ENCODE measurements at places on chromosomes 2 and 18.

DNA sequence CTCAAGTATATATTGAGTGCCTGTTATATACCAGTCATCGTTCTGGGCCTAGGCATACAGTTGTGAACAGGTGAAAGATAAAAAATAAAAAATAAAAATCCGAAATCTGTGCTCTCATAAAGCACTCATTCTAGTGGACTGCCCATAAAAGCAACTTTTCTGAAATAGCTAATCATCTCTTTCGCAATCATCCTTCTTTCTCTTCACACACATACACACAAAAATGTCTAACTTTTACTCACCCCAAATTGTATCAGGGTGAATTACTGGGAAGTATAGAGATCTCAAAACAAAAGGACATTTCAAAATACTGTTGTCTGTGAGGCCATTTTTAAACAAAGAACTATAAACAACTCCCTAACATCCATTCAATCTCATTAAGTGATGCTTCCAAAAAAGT lies 29.6 kb upstream of the ORC2 start:
- no peak for DNase-seq

- DNase-seq: no peak
Observed at GRCh38 chr2:182553483-182553882, 126.6 kb upstream of the PDE1A start.

DNA sequence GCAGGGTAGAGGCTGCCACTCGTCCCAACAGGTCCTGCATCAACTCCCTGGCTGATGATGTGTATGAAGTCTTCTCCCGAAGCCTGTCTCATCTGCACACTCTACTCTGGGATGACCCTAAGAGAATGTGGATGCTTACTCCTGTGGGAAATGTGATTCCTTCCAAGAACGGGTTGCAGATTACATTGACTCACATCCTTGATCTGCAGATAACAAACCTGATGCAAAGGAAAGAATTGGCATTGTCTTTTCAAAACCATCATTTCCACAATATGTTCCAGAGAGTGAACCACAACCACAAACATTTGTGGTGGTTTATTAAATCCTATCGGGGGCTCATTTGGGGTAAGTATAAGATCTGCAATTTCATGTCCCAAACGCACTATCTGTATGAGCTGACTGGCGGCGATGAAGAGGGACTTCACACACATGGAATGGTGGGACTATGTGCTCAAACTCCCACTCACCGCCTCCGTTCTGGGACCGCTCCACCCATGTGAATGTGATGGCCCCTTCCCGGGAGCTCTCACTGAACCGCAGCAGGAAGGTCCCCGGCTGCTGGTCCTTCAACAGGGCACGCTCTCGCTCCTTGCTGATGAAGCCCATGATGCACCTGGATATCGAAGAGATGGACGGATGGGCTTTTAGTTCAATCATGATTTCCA lies 35.5 kb downstream of the STAT1 start:
- no peak for DNase-seq

DNA sequence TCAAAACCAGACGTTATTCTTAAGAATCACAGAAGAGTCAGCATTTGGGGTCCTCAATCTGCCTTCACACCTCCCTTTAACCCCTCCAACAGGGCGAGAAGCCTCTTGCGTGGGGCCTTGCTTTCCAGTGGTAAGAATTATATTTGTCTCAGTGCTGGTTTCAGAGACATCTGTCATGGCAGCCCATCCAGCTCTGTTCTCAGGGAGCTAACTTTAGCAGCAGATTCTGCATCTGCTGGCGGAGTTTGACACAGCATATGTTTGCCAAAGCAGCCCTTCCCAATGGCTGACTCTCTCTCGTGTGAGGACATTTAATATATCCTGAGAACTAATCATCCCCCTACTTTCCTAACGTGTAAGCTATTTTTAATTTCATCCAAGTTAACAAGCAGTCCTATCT lies 91.5 kb upstream of the BCL11A start:
- DNase-seq: no peak

DNA sequence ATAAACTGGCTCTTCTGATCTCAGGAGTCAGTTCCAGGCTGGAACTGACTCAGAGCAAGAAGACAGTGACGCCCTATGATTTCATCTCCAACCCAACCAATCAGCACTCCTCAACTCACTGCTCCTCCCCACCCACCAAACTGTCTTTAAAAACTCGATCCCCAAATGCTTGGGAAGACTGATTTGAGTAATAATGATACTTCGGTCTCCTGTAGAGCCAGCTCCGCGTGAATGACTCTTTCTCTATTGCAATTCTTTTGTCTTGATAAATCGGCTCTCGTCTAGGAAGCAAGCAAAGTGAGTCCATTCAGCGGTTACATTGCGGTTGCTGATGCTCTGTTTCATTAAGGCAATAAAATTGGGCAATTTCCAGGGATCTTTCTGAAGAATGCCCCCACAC lies 1025.3 kb upstream of the CNTNAP5 start:
- peak; percentile 79 for DNase-seq

GRCh38 chr2:239869272-239870155 lies 155.6 kb downstream of the NDUFA10 start:
- no peak for DNase-seq

- no peak for DNase-seq
Observed at GRCh38 chr2:130393318-130393910, 37.6 kb downstream of the PTPN18 start.

DNA sequence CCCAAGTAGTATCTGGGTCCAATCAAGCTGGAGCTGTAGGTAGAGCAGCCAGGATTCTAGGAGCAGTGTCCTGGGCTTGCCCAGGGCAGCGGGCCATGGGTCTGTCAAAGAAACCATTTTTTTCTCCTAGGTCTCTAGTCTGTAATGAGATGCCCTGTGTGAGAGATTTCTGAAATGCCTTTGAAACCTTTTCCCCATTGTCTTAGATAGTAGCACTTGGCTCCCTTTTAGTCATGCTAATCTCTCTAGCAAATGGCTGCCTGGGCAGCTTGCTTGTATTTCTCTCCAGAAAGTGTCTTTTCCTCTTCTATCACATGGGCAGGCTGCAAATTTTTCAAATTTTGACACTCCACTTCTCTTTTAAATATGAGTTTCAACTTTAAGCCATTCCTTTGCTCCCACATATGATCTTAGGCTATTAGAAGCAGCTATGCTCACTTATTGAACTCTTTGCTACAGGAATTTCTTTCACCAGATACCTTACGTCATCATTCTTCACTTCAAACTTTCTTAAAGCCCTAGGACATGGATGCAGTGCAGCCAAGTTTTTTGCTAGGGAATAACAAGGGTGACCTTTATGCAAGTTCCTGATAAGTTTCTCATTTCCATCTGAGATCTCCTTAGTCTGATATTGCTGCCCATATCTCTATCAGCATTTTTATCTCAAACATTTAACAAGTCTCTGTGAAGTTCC lies 890.2 kb upstream of the VRK2 start:
- peak; percentile 30 for DNase-seq

Measured in iPS DF 19.7 (cell line).